Activated T-cell treated with anti-CD3 and anti-CD28 coated beads for 4 hours (primary cell): ENCODE measurements at places on chromosomes 5 and 9.
A peak's percentile ranks its signal among the peaks of the same experiment; 100 is the strongest.

GRCh38 chr9:117887383-117887782 is 183.2 kb downstream of the TLR4 start:
- no peak for DNase-seq

GRCh38 chr5:151033217-151033934 is 13.0 kb downstream of the GPX3 start:
- no peak for DNase-seq

DNA sequence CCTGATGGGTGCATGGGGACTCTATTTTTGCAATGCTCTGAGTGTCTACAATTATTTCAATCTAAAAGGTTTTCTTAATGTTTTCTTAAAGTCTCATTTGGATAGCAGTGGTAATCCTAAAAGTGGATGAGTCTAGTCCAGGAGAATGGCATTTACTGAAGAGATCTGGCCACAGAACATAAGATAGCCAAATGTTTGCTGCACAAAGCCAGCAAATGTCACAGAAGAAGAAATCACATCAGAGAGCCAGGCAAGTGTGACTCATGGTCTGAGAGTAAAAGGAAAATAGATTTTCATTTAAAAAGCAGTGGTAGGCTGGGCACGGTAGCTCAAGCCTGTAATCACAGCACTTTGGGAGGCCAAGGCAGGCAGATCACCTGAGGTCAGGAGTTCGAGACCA is 352.7 kb upstream of the GRAMD2B start:
- no peak for DNase-seq

DNA sequence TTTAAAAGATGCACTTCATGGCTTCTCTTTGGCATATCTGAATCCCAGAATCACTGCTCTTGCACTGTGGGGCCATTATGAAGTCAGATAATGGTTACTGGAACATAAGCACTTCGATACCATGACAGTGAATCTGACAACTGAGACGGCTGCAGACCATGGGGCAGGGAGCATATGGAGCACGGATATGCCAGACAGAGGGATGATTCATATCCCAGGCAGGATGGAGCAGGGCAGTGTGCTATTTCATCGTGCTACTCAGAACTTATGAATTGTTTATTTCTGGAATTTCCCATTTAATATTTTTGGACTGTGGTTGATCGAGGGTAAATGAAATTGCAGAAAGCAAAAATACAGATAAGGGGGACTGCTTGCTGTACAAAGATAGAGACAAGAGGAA is 145.0 kb downstream of the EGFLAM start:
- no peak for DNase-seq

DNA sequence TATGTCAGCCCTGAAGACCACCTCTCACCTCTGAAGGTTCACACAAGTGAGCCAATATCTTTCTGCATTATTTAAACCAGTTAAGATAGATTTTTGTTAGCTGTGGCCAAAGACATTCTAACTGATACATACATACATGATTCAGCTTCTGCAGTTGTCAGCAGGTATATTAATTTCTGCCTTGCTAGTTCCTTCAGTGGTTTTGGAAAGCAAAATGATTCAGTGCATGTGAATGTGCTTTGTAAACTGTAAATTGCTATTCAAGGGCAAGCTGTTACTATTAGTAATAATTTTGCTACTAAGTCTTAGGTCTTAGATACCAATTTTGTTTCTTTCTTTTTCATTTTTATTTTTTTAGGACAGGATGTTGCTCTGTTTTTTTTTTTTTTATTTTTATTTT is 89.2 kb upstream of the ERBIN start:
- DNase-seq, result no peak

GRCh38 chr5:21831145-21831787 is 1021.9 kb downstream of the CDH12 start:
- no peak for DNase-seq

DNA sequence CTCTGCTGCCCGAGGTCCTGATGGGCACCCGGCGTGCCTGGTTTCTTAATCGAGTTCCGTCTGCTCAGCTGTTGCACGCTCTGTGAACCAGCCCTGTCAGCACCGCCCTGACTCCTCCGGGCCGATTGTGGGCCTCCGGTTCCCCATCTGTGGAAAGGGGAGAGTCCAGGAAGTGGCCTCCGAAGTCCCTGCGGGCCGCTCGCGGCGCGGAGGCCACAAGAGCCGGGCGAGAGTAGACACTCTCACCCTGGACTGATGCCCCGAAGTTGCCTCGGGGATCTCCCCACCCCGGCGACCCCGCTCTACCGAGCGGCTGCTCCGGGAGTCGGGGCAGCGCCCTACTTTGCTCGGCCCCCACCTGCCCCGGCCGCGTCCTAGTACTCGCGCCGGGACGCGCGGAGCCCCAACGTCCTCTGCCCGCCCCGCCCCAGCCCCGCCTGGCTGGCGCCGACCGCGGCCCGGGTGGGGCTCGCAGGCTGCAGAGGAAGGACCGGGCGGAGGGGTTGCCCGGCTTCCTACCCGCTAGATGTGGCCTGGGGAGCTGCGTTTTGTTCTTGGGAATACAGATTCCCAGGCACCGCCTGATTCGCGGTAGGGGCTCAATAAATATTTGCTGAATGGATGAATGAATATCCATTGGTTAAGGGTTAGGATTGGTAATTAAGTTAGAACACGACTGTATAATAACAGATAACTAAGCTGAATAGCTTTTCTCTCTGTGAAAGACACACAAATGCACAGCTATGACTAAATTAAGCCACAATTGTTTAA is 935 bp upstream of the ZNF367 start:
- DNase-seq, result peak; percentile 12

DNA sequence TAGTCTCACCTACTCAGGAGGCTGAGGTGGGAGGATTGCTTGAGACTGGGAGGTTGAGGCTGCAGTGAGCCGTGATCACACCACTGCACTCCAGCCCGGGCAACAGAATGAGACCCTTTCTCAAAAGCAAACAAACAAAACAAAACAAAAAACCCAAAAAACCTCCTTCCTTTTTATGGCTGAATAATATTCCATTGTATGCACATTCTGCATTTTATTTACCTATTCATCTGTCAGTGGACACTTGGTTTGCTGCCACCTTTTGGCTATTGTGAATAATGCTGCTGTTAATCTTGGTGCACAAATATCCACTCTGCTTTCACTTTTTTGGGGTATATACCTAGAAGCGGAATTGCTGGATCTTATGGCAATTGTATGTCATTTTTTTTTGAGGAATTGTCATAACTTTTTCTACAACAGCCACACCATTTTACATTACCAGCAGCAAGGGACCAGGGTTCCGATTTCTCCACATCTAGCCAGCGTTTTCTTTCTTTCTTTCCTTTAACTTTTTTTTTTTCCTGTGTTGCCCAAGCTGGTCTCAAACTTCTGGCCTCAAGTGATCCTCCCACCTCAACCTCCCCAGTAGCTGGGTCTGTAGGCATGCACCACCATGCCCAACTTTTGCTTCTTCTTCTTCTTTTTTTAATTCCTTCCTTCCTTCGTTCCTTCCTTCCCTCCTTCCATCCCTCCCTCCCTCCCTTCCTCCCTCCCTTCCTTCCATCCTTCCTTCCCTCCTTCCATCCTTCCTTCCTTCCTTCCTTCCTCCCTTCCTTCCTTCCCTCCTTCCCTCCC is 30.6 kb downstream of the NKX2-5 start:
- DNase-seq, result no peak

GRCh38 chr5:173907686-173908371 is 19.7 kb downstream of the CPEB4 start:
- DNase-seq, result no peak

GRCh38 chr9:27599102-27599869 is 26.0 kb upstream of the C9orf72 start:
- no peak for DNase-seq

- no peak for DNase-seq
Observed at GRCh38 chr9:134433101-134433500, 106.8 kb downstream of the RXRA start.

GRCh38 chr5:80142996-80143395 is 107.8 kb downstream of the THBS4 start:
- DNase-seq, result no peak

DNA sequence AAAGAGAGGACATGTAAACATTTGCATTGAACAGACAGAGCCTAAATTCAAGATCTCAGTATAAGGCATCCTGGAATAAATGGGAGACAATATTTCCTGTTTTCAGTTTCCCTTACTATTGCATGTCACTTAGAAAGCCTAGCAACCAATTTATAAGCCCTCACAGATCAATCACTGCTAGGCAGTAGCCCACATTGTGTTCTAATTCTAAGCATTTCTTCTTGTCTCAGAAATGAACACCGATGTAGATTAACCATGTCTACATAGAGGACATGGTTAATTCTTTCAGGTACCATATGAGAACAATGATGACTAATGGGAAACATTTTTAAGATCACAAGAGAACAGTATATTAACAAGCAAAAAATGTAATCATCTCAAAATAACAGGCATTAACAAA is 79.6 kb upstream of the HMHB1 start:
- DNase-seq, result no peak

GRCh38 chr5:149644629-149645028 is 63.3 kb downstream of the ARHGEF37 start:
- no peak for DNase-seq

DNA sequence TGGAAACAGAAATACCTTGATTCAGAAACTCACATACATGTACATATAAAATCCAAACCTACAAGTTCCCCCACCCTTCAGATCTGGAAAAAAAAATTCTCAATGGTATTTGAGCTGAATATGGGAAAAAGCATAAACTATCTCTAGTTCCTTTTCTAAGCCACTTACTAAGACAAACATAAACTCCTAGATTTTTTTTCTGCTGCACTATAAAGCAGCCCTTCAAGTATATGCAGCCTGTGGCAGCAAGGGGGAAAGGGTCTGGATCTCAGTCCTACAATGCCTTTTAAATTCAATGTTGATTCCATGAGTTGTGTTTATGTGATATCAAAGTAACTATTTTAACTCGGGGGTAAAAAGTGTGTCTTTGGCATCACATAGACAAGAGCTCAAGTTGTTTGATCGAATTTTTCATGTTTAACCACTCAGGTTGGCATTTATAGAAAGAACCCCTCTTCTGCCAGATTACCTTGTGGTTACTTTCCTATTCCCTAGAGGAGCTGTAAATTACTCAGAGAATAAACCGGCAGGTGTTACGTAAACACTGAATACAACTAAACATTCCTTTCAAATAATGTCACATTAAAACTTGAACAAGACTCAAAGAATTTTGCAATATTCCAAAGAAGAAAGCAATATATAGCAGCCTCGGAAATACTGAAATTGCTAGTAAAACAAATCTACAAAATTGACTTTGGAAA is 91.8 kb upstream of the FER start:
- no peak for DNase-seq

DNA sequence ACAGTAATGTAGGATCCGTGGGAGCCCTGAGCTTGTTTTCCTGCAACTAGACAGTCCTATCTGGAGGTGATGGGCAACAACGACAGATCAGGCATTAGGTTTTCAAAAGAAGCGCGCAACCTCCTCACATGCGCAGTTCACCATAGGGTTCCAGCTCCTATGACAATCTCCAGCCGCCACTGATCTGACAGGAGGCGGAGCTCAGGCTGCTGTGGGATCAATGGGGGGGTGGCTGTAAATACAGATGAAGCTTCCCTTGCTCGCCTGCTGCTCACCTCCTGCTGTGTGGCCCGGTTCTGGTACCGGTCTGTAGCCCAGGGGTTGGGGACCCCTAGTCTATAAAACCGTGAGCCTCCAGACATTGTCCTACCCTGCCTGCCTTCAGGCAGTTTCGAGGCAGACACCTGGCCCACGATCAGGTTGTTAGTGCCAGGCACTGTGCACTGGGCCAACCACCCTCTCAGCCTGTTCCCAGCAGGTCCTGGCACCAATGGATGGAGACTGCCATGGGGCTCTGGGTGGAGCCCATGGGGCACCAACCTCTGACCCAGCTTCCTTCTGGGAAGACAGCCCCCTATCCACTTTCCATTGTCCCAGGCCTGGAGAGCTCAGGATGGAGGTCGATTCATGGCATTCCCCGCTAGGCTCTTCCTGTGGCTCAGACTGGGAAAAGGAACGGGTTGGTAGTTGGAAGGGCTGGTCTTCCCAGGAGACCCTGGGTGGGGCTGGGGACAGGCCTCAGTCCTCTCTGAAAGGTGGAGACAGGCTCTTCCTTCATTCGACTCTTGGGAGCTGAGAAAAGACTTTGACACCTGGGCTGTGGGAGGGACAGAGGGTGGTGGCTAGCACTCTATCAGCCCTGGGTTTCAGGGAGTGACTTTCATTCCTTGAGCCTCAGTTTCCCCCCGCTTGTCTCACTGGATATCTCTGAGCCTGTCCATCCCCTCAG is 1.7 kb downstream of the ENDOG start:
- no peak for DNase-seq

DNA sequence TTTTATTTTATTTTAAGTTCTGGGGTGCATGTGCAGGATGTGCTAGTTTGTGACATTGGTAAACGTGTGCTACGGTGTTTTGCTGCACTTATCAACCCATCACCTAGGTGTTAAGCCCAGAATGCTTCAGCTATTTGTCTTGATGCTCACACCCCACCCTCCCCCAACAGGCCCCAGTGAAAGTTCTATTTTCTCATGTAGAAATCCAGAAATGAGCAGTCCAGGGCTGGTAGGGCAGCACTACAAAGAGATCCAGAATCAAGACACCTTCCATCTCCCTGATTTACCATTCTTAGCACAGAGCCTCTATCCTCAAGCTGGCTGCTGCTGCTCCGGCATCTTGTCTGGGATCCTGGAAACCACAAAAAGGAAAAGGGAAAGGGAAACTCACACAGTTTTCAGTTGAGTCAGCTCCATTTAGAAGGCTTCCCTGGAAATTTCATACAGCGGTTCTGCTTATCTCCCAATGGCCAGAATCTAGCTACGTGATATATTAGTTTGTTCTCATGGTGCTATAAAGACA is 85.4 kb upstream of the SMARCA2 start:
- DNase-seq, result no peak

- DNase-seq, result no peak
Observed at GRCh38 chr5:140391312-140391711, 10.3 kb upstream of the ANKHD1 start.

DNA sequence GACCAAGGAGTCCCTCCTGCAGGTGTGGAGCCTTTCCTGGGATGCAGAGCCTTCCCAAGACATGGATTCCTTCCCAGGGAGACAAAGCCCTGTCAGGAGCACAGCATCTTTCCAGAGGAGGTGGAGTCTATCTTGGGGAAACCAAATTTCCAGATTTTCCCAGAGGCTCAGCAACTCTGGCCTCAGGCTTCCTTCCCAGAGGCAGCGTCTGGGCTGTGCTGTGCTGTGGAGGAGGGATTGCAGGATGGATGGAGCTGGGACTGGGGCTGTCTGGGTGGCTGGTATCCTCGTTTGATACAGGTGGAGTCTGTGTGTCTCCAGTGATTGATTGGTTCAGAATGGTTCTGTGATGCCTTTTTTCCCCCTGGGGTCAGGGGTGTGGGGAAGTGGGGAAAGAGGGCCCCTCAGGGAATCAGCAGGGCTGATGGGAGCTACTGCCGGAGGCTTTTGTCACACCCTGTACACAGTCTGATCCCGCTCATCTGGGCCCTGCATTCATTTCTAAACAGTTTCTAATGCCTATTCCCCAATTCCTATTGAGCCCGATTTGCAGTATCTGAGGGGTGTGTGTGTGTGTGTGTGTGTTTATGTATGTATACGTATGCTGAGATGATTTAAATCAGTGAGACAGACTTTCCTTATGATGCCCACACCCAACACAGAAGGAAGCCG is 16.0 kb downstream of the OR13J1 start:
- DNase-seq, result no peak

- DNase-seq, result no peak
Observed at GRCh38 chr9:135818718-135819475, 88.4 kb downstream of the CAMSAP1 start.
